ENCODE measurements at places on chromosomes 2 and 18. TPM values are rescaled to one million over a fixed set of nuclear protein-coding genes. Genes with fewer than 3 reads are reported as not detected.

- no peak overlapping the region for H3K27ac ChIP-seq
- no peak overlapping the region for H3K4me3 ChIP-seq
- H3K4me1 ChIP-seq: no peaks in the 10 kb centered on the region
- H3K36me3 ChIP-seq: no peaks in the 10 kb centered on the region
- H3K27me3 ChIP-seq: peaks cover 3% of the 10 kb centered on the region
These were observed 258.1 kb downstream of the GBX2 start for GRCh38 chr2:235910067-235910466.

GRCh38 chr2:53750041-53750768, 17.4 kb upstream of the CHAC2 start:
- H3K4me1 ChIP-seq: peaks cover 27% of the 10 kb centered on the region
- no peak overlapping the region for H3K4me3 ChIP-seq
- H3K27me3 ChIP-seq: no peaks in the 10 kb centered on the region
- no peak for DNase-seq

DNA sequence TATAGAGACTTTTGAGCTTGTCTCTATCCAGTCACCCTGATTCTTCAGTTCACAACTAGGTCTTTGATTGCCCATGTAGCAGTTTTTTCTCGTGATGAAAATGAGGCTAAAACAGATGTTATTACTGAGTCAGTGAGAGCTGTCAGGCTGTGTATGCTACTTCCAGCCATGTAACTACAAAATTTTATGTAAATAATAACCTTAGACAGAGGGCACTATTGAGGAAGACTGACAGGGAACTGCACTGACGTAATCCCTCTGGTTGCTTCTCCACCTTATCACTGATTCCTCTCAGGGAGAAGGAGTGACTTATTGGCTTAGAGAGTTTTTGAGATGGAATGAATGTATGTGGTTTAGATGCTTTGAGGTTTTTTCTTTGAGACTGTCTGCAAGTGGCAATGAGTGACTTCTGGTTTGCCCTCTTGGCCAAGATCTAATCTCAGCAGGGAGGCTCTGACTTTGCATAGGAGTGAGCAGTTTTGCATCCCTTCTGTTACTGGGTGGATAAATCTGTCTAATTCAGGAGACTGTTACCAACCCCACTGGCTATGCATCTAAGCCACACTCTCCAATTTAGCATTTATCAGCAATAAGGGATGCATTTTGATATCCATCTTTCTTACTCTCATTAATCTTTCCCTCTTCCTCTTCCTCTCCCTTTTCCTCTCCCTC, 555.2 kb upstream of the FANCL start:
- H3K27me3 ChIP-seq: no peaks in the 10 kb centered on the region
- no peak overlapping the region for H3K27ac ChIP-seq
- DNase-seq: no peak
- no peaks in the 10 kb centered on the region for H3K4me1 ChIP-seq
- H3K4me3 ChIP-seq: no peak overlapping the region

The GREB1 gene
- 0.91 TPM for total RNA-seq

GRCh38 chr2:66428986-66429612, 5.8 kb upstream of the MEIS1 start:
- no peak overlapping the region for H3K27ac ChIP-seq
- no peak for DNase-seq
- peaks cover 13% of the 10 kb centered on the region for H3K4me1 ChIP-seq
- peaks cover 77% of the 10 kb centered on the region for H3K27me3 ChIP-seq

All from activated CD8-positive, alpha-beta memory T cell treated with anti-CD3 and anti-CD28 coated beads, Interleukin-2, amount 10 ng/mL, durations not matched to agents 7 days and 5 days (primary cell).